ENCODE measurements at places on chromosomes 3 and 15.

DNA sequence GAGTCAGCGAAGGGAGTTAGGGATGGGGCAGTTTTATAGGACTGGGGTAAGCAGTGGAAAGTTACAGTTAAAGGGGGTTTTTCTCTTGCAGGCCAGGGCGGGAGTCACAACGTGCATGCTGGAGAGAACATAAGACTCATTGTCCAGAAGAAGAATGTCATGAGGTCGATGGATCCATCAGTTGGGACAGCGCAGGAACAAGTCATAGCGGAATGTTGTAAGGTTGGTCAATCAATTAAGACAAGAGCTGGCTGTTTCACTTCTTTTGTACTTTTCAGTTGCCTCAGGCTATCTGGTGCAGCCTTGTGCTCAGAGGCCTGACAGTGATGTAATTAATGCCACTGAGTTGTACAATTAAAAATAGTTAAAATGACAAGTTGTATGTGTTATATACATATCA lies 165.6 kb downstream of the OCA2 start:
- no peaks in the 10 kb centered on the region for H3K36me3 ChIP-seq
- H3K4me1 ChIP-seq, result no peaks in the 10 kb centered on the region
- no peak overlapping the region for H3K27ac ChIP-seq
- no peak overlapping the region for H3K4me3 ChIP-seq

- H3K27me3 ChIP-seq, result peaks cover 63% of the 10 kb centered on the region
- no peaks in the 10 kb centered on the region for H3K36me3 ChIP-seq
- H3K27ac ChIP-seq, result no peak overlapping the region
These were observed 38.8 kb upstream of the IQSEC1 start for GRCh38 chr3:13111873-13112520.

GRCh38 chr3:126125781-126126251 lies 41.9 kb upstream of the SLC41A3 start:
- no peak for DNase-seq
- no peak overlapping the region for H3K4me3 ChIP-seq
- H3K27ac ChIP-seq, result no peak overlapping the region
- H3K27me3 ChIP-seq, result peaks cover 11% of the 10 kb centered on the region
- no peaks in the 10 kb centered on the region for H3K36me3 ChIP-seq

DNA sequence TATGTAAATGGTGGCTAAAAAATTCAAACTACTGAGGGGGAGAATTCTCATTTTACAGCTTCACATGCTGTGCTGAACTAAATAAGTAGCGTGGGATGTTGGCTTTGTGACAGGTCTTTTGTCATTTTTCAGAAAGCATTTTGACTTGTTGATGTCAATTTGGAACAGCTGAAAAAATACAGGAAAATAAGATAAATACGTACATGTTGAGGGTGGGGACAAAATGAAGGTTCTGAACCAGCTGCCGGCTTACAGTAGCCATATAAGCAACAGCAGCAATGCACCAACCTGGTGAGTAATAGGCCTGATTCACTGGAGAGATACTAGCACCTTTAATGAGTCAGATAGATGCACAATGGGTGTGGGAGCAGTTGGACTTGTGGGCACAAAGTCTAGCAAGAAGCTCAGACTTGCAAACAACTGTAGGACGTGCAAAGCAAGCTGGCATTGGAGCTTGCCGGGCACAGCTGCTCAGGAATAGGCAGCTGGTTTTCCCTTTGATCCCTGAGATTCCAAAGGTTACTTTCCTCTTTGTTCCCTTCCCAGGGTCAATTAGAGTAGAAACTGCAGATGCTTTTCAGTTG lies 12.9 kb downstream of the B3GNT5 start:
- H3K4me3 ChIP-seq, result no peak overlapping the region
- no peaks in the 10 kb centered on the region for H3K27me3 ChIP-seq
- peak overlapping the region; percentile 0 for H3K27ac ChIP-seq

All from mesenchymal stem cell (in vitro differentiated cells and primary cell).